Stimulated activated CD8-positive, alpha-beta memory T cell treated with anti-CD3 and anti-CD28 coated beads, Interleukin-4, amount 100 ng/mL, for 1 hour (primary cell): ENCODE measurements at places on chromosomes 16 and 17.

GRCh38 chr16:1788708-1789100 lies 4.8 kb downstream of the IGFALS start:
- DNase-seq: no peak

DNA sequence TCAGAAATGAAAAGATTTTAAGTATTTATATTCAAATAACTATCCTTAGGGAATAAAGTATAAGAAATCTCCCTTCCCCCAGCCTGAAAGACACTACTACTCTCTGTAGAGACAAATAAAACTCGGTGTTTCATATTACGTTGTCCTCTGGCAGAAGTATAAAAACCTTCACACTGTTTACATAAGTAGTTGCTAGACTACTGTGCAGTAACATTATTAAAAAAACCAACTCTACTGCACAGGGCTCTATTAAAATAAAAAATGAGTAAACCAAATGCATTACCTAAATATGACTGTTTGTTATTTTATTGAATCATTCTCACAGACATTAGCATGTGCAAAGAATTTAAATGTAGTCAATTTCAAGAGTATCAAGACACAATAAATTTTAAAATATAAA lies 67.4 kb downstream of the MED13 start:
- DNase-seq: no peak

- DNase-seq: no peak
Measured at GRCh38 chr17:65228287-65228686, 91.1 kb downstream of the RGS9 start.

- no peak for DNase-seq
Measured at GRCh38 chr17:39751637-39752036, 13.9 kb downstream of the GRB7 start.

GRCh38 chr16:13885700-13886099 lies 34.3 kb upstream of the ERCC4 start:
- no peak for DNase-seq

DNA sequence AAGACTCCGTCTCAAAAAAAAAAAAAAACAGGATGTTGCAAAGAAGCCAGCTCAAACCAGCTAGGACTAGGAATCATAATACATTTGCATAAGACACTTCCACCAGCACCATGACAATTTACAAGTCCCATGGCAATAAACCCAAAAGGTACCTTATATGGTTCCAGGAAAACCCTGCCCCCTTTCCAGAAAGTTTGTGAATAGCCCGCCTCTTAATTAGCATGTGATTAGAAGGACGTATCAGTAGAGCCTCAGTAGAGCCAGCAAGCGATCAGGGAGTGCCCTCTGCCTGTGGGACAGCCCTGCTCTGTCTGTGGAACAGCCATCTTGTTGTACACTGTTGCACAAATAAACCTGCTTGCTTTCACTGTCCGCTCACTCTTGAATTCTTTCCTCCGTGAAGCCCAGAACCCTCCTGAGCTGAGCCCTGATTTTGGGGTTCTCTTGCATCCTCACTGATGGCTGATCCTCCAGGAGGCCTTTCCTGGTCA lies 14.0 kb downstream of the NUPR1 start:
- DNase-seq: no peak

GRCh38 chr17:74484066-74484465 lies 17.6 kb downstream of the CD300A start:
- no peak for DNase-seq

DNA sequence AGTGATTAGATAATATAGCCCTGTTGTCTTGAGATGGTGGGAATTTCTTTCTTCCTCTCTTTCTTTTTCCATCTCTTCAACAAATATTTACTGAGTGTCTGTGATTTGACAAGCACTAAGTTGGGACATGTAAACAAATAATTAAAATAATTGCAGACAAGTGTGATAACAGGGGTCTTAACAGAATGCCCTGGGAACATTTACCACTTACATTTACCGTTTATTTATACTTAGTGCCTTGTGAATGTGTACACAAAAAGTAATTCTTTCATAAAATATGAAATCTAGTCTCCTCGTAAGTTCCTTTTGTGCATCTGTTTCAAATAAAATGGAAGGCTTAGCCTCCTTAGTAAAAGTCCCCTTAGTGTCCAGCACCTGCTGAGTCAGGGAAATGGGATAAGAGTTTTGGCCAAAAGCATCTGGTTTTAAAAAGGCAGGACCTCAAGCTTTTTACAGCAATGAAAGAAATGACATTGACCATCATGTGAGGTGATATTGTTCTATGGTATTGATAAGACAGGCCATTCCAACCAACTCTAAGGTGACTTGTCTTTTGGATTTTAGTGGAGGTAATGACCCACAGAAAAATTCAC lies 188.2 kb downstream of the HS3ST3B1 start:
- no peak for DNase-seq

DNA sequence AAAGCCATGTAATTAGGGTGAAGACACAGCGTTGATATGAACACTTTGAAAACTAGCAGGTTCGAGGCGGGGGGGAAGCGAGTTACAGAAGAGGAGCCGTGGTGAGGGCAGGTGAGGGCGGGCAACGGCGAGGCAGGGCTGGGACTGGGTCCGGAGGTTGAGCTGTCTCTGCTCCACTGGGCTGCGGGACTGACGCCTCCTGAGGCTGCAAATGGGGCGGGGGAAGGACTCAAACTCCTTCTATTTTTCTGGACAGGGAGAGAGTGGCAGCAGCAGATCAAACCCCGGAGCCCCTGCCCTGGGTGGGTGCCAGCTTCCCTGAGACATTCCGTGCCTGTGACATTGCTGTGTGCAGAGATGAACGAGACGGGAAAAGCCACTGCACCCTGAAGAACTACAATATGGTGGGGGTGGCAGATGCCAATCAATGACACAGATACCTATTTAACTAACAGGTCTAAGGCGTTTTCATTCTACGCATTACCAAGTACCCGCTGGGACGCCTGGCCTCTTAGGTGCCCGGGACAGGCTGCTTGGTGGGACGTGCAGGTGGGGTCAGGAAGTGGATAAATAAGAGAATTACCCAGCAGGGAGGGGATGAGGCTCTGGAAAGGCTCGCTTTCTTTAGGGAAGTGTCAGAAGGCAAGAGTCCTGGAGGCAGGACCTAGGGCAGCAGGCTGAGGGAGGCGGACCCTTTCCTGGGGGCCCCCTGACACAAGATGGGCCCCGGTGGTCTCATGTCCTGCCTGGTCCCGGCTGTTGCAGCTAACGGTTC lies 30.4 kb downstream of the RPH3AL start:
- no peak for DNase-seq

- DNase-seq: no peak
Measured at GRCh38 chr16:54936201-54936978, 5.7 kb downstream of the IRX5 start.

DNA sequence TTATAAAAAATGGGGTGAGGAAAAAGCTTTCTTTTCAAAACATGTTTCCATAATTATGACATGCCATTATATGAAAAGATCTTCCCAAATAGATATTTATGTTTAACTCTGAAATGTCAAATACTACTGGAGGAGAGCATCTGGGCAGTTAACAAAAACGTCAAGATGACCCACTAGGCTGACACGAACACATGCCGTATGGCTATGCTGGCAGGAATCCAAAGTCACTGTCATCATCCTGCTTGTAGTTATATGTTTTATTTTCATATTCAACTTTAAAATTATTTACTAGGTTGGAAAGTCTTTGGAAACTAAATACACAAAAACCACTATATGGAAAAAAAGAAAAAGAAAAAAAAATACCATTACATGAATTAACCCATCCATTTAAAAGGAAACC lies 27.3 kb downstream of the ANKFY1 start:
- no peak for DNase-seq

GRCh38 chr17:50613007-50613992 lies 21.4 kb upstream of the ABCC3 start:
- DNase-seq: no peak

GRCh38 chr17:79927136-79927661 lies 88.0 kb upstream of the CBX4 start:
- DNase-seq: no peak

DNA sequence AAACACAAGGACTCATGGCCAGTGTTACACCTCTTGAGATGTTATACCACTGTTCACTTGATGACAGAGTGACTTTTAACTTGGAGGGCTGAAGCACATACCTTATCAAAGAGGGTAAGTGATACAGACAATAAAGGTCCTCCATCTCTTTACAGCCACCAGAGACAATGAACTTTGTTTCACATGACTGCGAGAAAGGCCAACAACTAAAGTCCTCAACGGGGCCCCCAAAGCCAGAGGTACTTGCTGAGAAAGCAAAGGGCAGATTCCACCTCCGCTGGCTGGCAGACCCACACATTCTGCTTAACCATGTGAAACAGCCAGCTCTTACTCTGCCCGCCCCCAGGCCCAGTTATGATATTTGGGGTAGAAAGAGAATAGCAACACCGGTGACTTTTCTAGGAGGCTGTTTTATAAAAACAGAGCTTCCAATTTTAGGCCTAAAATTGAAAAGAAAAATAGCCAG lies 21.4 kb downstream of the DCUN1D3 start:
- no peak for DNase-seq

DNA sequence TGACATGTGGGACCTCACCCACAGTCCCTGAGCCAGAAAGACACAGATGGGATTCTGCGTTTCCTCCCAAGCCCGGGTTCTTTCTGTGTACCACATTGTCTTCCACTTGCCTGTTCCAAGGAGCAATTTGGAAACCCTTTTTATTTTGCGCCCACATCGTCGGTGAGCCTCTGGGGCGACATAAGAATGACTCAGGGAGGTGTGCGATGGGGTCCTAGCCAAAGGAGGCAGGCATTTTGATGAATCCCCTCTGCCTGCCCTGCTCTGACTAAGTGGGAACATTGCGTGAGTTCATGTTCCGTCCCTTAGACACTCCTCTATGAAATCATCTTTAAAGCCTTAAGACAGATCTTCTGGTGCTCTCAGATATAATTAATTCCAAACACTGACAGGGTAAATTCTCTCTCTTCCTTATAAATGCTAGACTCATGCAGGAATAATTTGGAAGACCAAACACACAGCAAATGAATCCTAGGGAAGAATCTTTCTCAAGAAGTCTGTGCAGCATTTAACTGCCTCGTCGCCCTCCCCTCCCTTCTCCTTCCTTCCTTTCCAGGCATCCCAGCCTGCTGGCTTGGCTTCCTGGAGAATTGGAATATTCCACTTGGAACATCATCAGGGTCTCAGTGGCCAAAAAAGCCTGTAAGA lies 52.7 kb upstream of the FOXF1 start:
- no peak for DNase-seq

DNA sequence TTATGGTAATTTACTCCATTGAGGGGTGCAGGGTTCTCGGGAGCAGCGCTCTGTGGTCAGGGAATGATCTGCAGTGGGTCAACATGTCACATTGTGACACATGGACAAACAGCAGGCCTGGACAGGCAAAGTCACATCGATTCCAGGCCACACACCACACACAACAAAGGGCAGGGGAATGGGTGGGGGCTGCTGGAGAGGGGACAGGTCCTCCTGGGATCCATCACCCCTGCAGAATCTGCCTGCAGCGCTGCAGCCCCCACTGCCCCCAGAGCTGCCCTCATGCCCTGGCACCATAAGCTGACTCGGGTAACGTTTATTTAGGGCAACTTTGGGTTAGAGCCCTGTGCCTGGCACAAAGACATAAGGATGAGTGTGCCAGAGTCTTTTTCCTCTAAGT lies 9.1 kb downstream of the PEMT start:
- DNase-seq: no peak

- no peak for DNase-seq
Measured at GRCh38 chr16:14196011-14196410, 124.9 kb downstream of the MRTFB start.

GRCh38 chr17:62921817-62922216 lies 44.2 kb upstream of the TANC2 start:
- DNase-seq: no peak

GRCh38 chr16:6777624-6778023 lies 555.0 kb upstream of the RBFOX1 start:
- no peak for DNase-seq

DNA sequence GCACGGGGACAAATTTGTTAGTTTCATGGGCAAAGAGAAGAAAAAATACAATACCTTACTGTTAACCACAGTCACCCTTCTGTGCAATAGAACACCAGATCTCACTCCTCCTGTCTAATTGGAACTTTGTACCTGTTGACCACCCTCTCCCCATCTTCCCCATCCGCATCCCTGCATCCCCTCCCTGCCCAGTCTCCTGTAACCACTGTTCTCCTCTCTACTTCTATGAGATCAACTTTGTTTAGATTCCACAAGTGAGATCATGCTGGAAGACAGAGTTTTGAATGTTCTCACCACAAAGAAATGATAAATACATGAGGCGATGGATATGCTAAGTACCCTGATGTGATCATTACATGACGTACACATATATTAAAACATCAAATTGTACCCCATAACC lies 47.7 kb downstream of the CLEC16A start:
- no peak for DNase-seq

- DNase-seq: no peak
Measured at GRCh38 chr17:42053731-42054500, 3.5 kb upstream of the C17orf113 start.

- DNase-seq: no peak
Measured at GRCh38 chr16:49750341-49751000, 105.4 kb downstream of the ZNF423 start.

GRCh38 chr16:85040685-85041084 lies 13.1 kb downstream of the KIAA0513 start:
- no peak for DNase-seq

- no peak for DNase-seq
Measured at GRCh38 chr16:55665511-55665910, 9.7 kb downstream of the SLC6A2 start.

DNA sequence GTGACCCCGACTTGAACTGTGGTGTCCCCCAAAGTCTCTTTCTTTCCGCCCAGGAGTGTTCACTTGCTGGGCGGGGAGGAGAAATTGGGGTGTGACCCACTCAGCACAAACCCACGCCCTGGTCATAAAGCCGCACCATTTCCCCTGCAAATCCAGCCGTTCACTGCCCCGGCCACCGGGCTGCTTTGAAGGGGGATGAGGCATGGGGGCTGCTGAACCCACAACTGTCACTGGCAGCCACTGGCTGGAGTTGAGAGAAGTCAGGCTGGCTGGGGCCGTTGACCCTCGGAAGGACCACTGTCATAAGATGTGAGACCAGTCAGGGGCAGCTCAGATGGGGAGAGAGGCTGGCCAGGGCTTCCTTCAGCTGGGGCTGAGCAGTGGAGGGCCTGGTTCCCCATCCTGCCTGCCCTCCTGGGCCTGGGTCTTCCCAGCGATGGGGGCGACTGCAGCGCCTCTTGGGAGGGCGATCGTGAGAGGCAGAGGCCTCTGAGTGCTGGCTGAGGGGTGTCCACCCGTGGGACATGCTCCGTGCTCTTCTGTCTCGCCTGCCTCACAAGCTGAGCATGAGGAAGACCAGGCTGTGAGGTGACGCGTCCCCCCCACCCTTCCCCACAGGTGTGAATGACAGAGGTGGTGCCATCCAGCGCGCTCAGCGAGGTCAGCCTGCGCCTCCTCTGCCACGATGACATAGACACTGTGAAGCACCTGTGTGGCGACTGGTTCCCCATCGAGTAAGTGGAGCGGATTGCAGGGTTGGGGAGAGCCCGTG lies 19.5 kb downstream of the C16orf90 start:
- DNase-seq: no peak

GRCh38 chr16:88719267-88719932 lies 13.1 kb downstream of the CTU2 start:
- no peak for DNase-seq

GRCh38 chr17:78675836-78676235 lies 98.6 kb upstream of the DNAH17 start:
- no peak for DNase-seq

- DNase-seq: no peak
Measured at GRCh38 chr16:80323187-80323807, 217.5 kb upstream of the DYNLRB2 start.
